Panc1 (cell line): ENCODE measurements at places on chromosomes 11 and 22. TPM values are rescaled to one million over a fixed set of nuclear protein-coding genes. Genes with fewer than 3 reads are reported as not detected.

MS4A6E gene
- not detected for total RNA-seq

OR52R1 gene
- not detected for total RNA-seq

C11orf91 gene
- 1.3 TPM for total RNA-seq

SLC7A4 gene
- not detected for total RNA-seq

CARD10 gene
- 43.1 TPM for total RNA-seq

GPR83 gene
- total RNA-seq = 0.05 TPM

OR6T1 gene
- not detected for total RNA-seq

KRTAP5-8 gene
- not detected for total RNA-seq

OR5F1 gene
- not detected for total RNA-seq

GUCY1A2 gene
- 1.9 TPM for total RNA-seq

OR52A1 gene
- not detected for total RNA-seq

RFPL3 gene
- not detected for total RNA-seq

C1QTNF5 gene
- total RNA-seq = not detected

OR52N4 gene
- not detected for total RNA-seq

MYBPC3 gene
- total RNA-seq = not detected

DNA sequence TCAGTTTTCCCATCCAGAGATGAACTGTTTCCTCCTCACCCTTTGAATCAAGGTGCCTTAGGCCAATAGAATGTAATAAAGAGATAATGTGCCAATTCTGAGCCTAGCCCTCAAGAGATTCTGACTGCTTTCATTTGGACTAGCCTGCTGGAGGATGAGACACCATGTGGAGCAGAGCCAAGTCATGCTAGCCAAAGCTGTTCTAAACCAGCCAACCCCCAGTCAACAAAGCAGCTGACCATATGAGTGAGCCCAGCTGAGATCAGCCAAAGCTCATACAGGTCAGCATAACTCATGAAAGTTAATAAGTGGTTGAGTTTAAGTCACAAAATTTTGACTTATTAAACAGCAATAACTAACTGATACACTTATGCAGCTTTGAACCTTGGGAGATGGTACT lies 66.7 kb upstream of the DBX1 start:
- DNase-seq = no peak

DNA sequence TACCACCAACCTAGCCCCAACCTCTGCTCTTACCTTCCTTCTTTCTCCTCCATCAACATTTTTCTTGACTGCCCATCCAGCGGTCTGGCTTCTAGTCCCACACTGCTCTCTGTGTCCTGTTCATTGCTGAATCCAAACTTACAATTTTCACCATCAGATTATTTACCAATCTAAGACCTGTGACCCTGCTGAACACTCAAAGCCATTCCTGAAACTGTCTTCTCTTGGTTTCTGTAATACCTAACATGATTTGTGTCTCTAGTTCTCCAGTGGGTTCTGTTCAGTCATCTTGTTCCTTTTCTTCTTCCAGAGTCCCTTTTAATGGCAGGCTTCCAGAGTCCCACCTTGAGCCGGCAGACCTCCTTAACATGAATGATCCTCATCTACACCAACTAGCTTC lies 24.1 kb downstream of the RRAS2 start:
- no peak for DNase-seq

GRCh38 chr11:69245041-69245440 lies 48.9 kb upstream of the MYEOV start:
- no peak for DNase-seq

DNA sequence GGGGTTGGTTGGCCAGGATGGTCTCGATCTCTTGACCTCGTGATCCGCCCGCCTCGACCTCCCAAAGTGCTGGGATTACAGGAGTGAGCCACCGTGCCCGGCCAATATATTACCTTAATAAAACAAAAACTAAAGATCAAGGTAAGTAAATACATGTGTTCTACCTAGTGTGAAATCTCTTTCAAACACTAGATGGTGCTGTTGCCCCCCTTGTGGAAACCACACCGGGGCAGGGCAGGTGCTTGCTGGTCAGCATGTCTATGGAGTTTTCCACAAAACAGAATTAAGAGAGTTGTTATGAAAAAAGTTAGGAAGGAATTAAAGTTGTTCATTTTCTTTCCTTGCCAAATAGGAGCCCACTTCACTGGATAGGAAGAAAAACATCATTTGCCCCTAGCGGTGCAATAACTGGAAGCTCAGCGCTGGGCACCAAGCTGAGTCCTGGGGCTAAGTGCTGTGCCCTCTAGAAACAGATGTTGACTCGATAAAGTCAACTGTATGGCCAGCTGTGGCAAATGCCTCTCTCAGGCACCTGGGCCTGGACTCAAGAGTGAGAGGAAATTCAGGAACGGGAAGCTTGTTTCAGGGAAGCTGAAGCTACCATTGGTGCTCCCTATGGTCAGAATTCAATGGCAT lies 6.3 kb upstream of the KCNJ5 start:
- DNase-seq = peak; percentile 69

DNA sequence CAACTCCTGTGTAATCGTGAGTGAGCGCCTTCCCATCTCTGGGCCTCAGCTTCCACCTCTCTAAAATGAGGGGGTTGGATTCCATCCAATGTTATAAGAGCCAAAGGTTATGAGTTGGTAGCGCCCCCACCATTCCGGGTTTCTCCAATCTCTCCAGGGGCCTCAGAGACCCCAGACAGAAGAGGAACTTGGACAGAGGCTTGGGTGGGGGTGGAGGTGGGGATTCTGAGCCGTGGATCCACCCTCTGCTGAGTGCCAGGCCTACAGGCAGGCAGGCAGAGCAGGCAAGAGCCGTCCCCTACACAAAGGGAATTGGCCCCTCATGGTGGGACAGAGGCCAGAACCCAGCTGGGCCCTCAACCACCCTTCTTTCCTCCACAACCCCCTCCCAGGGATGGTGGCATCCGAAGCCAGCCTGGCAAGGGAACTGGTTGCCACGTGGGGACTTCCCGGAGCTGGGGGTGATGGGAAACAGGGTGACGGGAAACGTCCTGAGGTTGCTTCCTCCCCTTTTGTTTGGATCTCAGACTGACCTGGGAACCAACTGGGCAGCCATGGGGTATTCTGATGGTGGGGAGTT lies 31.8 kb downstream of the TXN2 start:
- DNase-seq = no peak

GRCh38 chr11:92735039-92735438 lies 234.4 kb upstream of the MTNR1B start:
- no peak for DNase-seq

GRCh38 chr11:128391811-128392210 lies 195.5 kb downstream of the ETS1 start:
- DNase-seq = no peak

- DNase-seq = no peak
Measured at GRCh38 chr11:128579798-128580504, 7.4 kb downstream of the ETS1 start.

- DNase-seq = no peak
Measured at GRCh38 chr22:27785831-27786230, 15.7 kb downstream of the MN1 start.

DNA sequence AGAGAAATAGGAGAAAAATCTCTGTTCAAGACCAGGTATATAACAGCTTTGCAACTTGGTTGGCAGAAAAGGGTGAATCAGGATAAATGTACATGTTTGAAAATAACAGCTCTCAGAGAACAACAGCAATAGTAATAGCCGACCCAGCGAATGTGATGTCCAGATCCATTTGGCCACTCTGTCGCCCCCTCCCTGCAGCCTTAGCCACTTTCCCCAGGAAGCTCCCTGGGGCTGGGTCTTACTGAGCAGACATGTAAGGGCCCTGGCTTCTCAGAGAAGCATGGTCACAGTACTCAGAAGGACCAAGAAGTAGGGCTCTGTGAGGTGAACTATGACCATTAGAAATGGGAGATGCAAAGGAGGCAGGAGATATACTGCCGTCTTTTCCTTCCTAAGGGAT lies 154.1 kb upstream of the SNX19 start:
- no peak for DNase-seq

DNA sequence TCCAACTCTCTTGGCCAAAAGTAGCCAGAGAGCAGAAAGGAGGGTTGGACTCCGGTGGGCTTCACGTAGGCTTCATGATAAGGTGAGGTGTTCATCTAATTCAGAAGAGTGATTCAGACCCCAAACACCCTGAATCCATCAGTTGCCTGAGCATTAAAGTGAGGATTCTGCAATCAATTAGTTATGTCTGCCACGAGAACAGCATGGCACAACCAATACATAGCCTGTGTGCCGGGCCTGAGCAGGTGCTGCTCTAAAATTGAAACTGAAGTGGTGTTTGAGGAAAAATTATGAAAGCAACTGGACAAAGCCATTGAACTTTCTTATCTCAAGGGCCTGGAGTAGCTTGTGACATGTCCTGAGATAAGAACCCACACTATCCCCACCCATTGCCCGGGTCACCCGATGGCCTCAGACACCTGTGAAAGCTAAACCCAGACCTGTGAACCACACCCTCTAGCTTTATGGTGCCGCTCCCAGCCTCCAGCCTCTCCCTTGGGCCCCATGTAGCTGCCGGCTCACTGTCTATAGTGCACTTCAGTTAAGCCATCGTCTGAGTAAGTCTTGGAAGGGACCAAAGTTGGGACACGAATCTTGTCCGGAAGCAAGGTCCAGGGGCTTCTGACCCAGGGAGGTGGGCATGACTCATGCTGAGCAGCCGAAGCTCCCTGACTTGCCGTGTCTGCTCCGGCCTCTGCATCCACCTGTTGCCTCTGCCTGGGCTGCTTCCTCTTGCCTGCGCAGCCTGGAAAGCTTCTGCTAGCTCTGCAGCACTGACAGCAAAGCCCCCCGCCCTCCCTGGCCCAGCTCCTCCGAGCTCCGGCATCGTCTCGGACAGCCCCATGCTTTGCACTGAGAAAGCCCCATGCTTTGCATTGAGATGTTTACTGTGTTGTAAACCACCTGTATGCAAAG lies 5.7 kb upstream of the MYEOV start:
- DNase-seq = no peak

DNA sequence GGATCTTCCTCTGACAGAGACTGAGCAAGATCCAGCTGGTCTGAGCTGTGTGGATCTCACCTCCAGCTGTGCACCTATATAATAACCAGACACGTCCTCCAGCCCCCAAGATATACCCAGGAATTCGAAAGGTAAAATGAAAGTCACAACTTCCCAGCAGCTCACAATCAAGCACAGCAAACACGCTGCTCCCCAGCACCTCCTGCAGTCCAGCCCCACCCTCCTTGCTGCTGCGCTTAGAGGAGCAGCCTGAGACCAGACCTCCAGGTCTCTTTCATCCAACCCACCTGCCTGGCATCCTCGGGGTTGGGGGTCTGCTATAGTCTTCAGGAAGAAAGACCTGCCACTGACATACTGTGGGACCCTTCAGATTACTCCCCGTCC lies 3.0 kb upstream of the APOL4 start:
- DNase-seq = no peak

DNA sequence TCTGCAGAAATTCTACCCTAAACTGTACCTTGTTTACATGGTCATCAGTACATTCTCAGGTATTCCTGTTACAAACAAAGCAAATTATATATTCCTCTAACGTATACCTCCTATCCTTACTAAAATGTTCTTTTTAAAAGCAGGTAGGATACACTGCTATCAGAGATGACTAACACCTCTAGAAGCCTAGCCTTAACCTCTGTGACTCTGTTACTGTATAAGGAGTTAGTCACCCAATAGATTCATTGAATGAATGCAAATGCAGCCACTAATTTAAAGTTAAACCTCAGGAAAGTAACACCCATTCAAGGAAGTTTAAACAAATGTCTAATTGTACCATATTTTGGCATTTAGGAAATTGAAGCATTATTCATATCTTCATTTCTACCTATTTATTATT lies 82.2 kb downstream of the FCHSD2 start:
- no peak for DNase-seq

DNA sequence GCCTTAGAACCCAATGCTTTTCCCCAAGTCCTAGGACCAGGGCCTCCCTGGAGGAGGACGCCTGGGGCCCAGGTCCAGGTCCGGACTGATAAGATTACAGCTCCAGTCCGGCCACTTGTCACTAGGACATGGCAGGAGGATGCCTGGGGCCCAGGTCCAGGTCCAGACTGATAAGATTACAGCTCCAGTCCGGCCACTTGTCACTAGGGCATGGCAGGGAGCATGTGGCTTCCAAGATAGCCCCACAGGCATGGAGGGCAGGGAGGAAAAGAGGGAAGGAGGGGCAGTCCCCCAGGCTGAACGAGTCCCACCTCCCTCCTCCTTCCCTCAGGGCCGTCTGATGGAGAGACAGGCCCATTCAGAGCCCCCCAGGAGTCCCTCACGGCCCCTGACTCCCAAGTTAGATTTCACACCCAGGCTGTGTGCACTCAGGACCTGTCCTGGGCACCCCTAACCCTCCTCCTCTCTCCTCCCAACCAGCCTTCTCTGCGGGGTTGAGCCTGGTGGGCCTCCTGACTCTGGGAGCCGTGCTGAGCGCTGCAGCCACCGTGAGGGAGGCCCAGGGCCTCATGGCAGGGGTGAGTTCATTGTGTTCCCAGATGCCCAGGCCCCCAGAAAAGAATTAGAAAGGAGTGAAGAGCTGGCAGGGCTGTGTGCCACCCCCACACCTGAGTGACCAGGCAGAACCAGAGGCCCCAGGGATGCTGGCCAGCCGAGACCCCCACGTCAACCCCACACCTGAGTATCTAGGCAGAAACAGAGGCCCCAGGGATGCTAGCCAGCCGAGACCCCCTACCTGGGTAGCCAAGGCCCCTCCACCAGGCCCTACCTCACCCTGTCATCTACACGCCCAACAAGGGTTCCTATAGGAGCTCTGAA lies 2.1 kb downstream of the TSPAN32 start:
- no peak for DNase-seq

DNA sequence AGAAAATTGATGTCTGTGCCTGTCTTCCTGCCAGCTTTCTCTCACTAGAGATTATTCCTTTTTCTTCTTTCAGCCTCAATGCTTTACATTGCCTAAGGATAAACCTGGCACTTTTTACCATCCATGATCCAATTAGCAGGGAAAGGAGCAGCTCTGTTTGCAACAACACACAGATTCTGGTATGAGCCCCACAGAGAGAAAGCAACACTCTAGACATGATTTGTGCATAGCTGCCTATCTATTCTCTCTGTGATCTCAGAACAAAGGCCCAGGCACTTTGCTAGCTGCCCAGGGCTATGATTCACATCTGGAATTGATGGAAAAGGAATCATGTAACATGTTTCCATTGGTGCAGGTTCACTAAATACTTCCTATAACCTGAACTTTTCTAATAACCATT lies 685.0 kb downstream of the ETS1 start:
- no peak for DNase-seq

GRCh38 chr11:43267856-43268580 lies 43.8 kb upstream of the API5 start:
- no peak for DNase-seq
